ENCODE measurements at places on chromosomes 4 and X.

GRCh38 chr4:159682996-159683395 lies 580.1 kb downstream of the RAPGEF2 start:
- DNase-seq = no peak

- no peak for DNase-seq
These were observed 6.7 kb downstream of the NRK start for GRCh38 chrX:105829011-105829410.

GRCh38 chr4:78784236-78784865 lies 8.2 kb downstream of the BMP2K start:
- DNase-seq = no peak

- peak; percentile 44 for DNase-seq
These were observed 9.6 kb upstream of the MTMR1 start for GRCh38 chrX:150683536-150684146.

GRCh38 chr4:147370473-147370872 lies 110.4 kb upstream of the EDNRA start:
- no peak for DNase-seq

DNA sequence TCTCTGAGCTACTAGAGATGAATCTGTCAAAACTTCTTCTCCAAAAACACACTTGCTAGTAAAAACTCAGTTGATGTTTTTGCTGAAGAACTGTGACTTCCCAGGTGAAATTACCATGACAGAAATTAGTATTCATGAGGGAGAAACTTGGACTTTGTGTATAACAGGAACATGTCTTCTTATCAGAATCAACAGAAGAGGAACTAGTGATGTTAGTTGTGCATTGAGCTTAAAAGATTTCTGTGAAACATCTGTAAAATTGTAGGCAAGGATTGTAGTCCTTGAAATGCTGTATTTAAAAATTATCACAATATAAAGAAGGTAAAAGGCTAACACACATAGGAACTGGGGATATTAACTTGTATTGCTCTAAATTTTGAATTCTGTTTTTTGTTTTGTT lies 11.3 kb downstream of the FAM241A start:
- DNase-seq = no peak

GRCh38 chr4:159447296-159447695 lies 344.4 kb downstream of the RAPGEF2 start:
- no peak for DNase-seq
